Activated CD4-positive, alpha-beta memory T cell treated with anti-CD3 and anti-CD28 coated beads, Interleukin-2, amount 10 ng/mL, durations not matched to agents 7 days and 5 days (primary cell): ENCODE measurements at places on chromosomes 2 and 18. TPM values are rescaled to one million over a fixed set of nuclear protein-coding genes. Genes with fewer than 3 reads are reported as not detected.

DNA sequence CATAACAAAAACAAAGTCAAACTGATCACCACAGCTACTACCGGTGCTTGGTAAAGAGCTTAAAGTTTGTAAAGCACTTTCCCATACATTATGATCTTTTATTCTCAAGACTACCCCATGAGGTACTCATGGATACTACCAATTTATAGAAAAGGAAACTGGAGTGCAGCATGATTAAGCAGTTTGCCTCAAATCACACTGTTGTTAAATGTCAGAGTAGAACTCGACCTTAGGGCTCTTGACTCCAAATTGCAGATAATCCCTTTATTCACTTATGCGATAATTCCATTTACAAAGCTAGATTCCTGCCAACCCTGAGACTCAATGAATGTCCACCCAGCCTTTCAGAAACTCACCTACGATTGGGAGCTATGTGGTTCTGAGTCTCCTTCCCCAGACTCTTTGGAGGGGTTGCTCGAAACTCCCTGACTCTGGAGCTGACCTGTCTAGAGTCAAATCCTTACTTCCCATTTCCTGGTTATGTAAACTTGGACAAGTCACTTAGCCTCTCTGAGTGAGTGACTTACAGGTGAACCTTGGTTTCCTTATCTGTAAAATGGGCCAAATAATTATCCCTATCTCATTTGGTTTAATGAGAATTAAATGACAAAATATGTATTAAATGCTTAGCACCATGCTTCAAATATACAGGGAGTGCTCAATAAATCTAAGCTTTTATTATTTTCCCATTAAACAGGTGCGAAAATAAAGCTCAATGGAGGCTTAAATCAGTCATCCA, 47.4 kb downstream of the PSD4 start:
- DNase-seq = no peak

DNA sequence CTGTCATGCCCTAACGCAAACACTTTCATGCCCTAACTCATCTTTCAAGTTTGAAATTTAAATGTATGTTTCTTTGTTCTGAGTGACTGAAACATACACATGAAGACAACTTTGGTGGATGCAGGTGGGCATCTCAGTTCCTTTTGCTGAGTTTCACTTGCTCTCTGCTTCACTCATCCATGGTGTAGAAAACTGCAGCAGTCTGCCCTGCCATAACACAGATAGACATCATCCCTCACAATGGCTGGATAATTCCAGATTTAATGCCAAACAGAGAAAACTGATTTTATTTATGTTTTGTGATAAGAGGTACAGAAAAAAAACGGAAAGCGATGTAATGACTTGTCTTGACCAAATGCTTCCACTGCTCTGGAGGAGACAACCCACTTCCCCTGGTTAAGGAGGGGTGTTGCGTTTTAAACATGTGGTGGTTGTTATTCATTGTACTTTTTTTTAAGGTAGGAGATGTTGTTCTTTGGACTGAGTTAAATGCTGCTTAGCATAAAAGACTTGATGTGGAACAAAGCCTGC, 70.4 kb downstream of the RHBDD1 start:
- DNase-seq = no peak

- peak; percentile 59 for DNase-seq
These were observed at the start of gene MFSD6 for GRCh38 chr2:190407662-190408537. Gene MFSD6 (plus strand): TSS chr2:190408355. CDS start chr2:190436030, 27,675 bp downstream.

DNA sequence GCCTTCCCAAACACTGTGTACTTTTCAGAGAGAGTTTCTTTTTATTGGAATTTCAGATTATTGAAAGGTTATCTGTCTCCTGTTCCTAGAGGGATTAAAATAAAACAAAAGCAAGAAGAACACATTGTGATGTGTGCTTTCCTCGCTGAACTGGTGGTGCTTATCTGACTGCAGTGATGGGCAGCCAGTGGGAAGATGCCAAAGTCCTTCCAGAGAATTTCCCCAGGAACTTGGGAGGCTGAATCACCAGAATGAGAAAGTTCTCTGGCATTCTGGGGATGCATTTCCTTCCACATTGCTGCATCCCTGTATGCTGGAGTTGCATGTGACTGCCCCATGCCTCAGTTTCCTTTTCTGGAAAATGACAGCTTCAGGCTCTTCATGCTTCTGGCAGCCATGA, 53.9 kb upstream of the SEC11C start:
- DNase-seq = no peak

Gene GALNT3
- total RNA-seq = 28.0 TPM
